Neural crest cell (in vitro differentiated cells): ENCODE measurements at places on chromosomes 2 and 18. TPM values are rescaled to one million over a fixed set of nuclear protein-coding genes. Genes with fewer than 3 reads are reported as not detected.

Gene PSMA8
- total RNA-seq: not detected in 2 replicates

Gene SLC16A14
- total RNA-seq: 13.0 and 14.2 TPM in 2 replicates

Gene C1D
- total RNA-seq: 17.3 and 20.2 TPM in 2 replicates

Gene TUBA3E
- not detected in 2 replicates for total RNA-seq

- H3K27me3 ChIP-seq: no peaks in the 10 kb centered on the region
- H3K4me1 ChIP-seq: no peaks in the 10 kb centered on the region
- H3K27ac ChIP-seq: no peak overlapping the region
- no peak for DNase-seq
- H3K36me3 ChIP-seq: peaks cover 12% of the 10 kb centered on the region
These were observed 148.8 kb upstream of the HS6ST1 start for GRCh38 chr2:128467321-128467969.

DNA sequence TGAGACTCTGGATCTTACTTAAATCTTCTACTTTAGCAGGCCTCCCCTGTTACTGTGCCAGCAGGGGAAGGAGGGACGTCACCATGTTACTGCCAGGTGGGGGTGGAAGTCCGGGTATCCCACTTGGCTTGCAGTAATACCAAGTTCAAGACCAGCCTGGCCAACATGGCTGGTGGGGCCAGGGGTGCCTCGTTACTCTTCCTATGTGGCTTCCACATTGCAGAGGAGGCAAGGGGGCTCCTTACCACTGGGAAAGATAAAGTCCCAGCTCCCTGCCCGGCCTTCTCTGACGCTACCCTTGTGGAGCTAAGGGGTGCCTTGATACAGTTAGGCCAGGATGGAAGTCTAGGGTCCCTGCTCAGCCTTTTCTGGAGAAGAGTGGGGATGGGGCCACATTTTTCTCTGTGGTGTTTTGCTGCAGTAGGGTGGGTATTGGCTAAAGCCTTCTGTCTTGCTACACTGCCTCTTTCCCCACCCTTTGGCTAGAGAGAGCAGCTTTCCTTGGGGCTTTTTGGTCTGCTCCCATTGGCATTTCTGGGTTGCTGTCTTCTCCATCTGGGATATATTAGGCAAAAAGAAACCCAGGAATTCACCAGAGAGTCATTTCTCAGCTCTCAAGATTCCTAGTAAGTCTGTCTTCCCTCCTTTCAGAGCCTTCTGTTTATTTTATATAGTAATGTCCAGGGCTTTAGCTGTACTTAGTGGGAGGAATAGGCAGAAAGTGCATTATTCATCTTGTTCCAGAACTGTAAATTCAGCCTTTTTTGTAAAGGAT lies 21.9 kb downstream of the ELMOD3 start:
- DNase-seq: no peak
- peaks cover 47% of the 10 kb centered on the region for H3K36me3 ChIP-seq
- no peaks in the 10 kb centered on the region for H3K27me3 ChIP-seq
- H3K4me3 ChIP-seq: no peak overlapping the region
- H3K4me1 ChIP-seq: no peaks in the 10 kb centered on the region

GRCh38 chr2:221444106-221444505 lies 128.0 kb downstream of the EPHA4 start:
- peaks cover 25% of the 10 kb centered on the region for H3K36me3 ChIP-seq
- H3K4me3 ChIP-seq: no peak overlapping the region
- H3K4me1 ChIP-seq: peaks cover 11% of the 10 kb centered on the region
- no peak for DNase-seq
- no peaks in the 10 kb centered on the region for H3K27me3 ChIP-seq
- H3K27ac ChIP-seq: peak overlapping the region; percentile 43

DNA sequence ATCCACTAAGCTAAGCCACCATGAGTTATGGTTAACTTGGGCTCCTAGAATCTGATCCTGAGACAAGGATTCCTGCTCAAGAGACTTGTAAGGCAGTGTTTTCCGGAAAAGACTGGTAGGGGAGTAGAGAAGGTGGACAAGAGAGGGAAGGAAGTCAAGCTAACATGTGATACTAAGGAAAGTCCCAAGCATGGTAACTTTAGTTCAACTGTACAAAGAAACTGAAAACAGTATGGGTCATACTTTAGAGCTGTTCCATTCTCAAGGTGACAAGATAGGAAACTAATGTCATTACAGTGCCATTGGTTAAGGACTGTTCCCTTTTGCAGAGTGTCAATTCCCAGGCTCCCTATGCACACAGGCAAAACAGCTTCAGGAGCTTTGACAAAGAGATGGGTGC lies 5.8 kb downstream of the MYO5B start:
- no peaks in the 10 kb centered on the region for H3K36me3 ChIP-seq
- H3K4me3 ChIP-seq: no peak overlapping the region
- peaks cover 4% of the 10 kb centered on the region for H3K4me1 ChIP-seq
- DNase-seq: no peak
- peaks cover 88% of the 10 kb centered on the region for H3K27me3 ChIP-seq

DNA sequence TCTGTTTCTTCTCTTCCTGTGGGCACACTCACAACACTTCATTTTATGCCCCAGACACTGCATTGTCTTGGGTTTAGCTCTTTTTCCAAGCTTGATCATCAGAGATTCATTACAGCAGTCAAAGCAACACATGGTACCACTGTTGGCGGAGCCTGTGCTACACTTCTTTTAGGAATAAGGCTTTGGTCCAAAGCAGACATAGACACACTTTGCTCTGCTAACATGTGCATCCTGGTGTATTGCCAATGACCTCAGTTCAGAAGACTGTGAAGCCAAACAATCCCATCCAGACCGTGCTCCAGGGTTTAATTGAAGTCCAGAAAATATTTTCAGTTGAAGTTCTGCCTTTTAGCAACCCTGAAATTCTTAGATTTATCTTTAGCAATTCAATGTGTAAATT lies 354.6 kb upstream of the RAB12 start:
- H3K4me1 ChIP-seq: peaks cover 32% of the 10 kb centered on the region
- no peak for DNase-seq
- no peak overlapping the region for H3K4me3 ChIP-seq
- H3K27me3 ChIP-seq: no peaks in the 10 kb centered on the region
- no peaks in the 10 kb centered on the region for H3K36me3 ChIP-seq
- no peak overlapping the region for H3K27ac ChIP-seq
